Activated naive CD8-positive, alpha-beta T cell treated with anti-CD3 and anti-CD28 coated beads, Interleukin-2, amount 50 U/mL, for 24 hours (primary cell): ENCODE measurements at places on chromosomes 11 and 22.

DNA sequence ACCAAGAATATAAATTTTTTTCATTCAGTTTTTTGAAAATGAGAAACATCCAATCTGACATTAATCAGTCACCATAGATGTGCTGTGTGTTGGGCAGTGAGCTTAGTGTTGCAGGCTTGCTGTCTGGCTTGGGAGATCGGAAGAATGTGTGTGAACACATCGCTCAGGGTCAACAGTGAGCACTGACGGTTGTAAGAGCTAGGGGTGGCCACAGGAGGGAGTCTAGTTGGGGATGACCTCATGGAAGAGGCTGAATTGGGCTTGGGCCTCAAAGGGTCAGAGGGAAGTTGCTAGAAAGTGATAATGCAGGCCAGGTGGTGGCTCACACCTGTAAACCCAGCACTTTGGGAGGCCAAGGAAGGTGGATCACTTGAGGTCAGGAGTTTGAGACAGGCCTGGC lies 375.4 kb downstream of the DDX10 start:
- no peaks in the 10 kb centered on the region for H3K4me1 ChIP-seq
- H3K27ac ChIP-seq: no peak overlapping the region
- peaks cover 4% of the 10 kb centered on the region for H3K27me3 ChIP-seq
- H3K36me3 ChIP-seq: no peaks in the 10 kb centered on the region

DNA sequence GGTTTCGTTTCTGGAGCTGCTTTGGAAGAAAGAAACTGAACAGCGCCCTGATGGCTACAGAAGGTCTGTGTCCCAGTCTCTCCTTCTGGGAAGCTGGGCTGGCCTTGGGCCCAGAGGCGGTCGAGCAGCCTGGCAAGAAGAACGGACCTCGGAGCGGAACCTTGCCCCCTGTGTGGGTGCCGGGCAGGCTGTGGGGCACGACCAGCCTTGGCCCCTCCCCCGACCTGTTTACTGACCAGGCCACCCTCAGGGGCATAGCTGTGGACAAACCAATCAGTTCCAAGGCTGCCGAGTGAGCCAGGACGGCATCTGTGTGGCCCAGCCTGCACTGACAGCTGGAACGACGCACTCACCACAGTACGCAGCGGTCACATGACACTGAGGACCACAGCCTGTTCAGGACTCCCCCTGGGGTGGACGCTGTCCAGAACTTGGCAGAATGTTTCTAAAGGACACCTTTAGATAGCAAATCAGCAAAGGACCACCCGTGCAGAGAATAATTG lies 7.2 kb downstream of the PIM3 start:
- no peak for DNase-seq
- peak overlapping the region; percentile 32 for H3K4me3 ChIP-seq
- H3K27ac ChIP-seq: peak overlapping the region; percentile 67
- H3K27me3 ChIP-seq: no peaks in the 10 kb centered on the region

DNA sequence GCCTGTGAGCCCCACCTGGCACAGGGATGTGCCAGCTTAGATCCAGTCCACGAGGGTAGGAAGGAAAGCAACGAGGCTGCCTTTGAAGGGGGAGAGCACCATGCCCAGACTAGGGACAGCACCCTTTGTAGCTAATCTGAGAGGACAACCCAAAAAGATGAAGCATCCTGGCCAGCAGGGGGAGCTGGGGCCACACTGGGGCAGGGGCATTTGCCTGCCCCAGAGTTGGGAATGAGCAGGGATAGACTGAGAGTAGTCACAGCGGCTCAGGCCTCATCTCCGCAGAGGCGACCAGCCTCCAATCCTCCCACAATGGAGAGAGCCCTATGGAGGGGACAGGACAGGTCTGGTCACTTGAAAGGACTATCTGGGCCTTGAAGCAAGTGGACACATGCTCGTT lies 16.4 kb downstream of the LMO1 start:
- no peaks in the 10 kb centered on the region for H3K27me3 ChIP-seq
- no peaks in the 10 kb centered on the region for H3K4me1 ChIP-seq
- peak; percentile 35 for DNase-seq

DNA sequence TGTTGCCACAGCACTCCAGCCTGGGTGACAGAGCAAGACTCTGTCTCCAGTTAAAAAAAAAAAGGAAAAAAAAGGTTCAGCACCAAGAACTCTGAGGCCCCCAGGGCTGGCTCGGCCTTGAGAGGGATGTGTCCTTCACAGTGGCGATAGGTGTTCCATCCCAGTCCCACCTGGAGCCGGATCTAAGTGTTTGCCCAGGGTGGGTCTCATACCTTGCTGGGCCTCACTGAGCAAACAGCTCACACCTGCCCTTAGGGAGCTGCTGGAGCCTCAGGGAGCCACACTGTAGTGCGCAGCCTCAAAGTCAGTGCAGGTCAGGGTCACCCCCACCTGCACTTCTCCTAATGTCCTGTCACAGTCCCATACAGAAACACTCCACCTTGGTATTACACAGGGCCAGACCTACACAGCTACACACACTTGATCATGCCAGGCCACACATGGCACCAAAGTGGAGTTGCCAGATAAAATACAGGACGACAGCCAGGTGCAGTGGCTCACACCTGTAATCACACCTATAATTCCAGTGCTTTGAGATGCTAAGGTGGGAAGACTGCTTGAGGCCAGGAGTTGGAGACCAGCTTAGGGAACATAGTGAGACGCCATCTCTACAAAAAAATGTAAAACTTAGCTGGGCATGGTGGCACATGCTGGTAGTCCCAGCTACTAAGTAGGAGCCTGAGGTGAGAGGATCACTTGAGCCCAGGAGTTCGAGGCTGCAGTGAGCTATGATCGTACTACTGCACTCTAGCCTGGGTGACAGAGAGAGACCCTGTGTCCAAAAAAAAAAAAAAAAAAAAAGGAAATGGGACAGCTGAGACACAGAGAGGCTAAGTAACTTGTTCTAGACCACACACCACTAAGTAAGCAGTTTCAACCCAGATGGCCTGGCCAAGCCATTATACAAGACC lies 7.3 kb downstream of the STARD10 start:
- DNase-seq: no peak
- no peak overlapping the region for H3K4me3 ChIP-seq
- peaks cover 5% of the 10 kb centered on the region for H3K27me3 ChIP-seq
- H3K36me3 ChIP-seq: no peaks in the 10 kb centered on the region
- H3K4me1 ChIP-seq: peaks cover 23% of the 10 kb centered on the region
- no peak overlapping the region for H3K27ac ChIP-seq

GRCh38 chr22:39710380-39711150 lies 140.0 kb downstream of the CACNA1I start:
- no peaks in the 10 kb centered on the region for H3K36me3 ChIP-seq
- H3K4me3 ChIP-seq: no peak overlapping the region
- H3K4me1 ChIP-seq: no peaks in the 10 kb centered on the region
- no peak overlapping the region for H3K27ac ChIP-seq
- no peak for DNase-seq

GRCh38 chr11:26331911-26332571 lies at the start of gene ANO3:
TSS of gene ANO3 (plus strand) at chr11:26332130. CDS start at chr11:26332276, 146 bp downstream.
- H3K4me1 ChIP-seq: no peaks in the 10 kb centered on the region
- no peak within 1 kb of the TSS for H3K27ac ChIP-seq
- DNase-seq: peak; percentile 8
- H3K36me3 ChIP-seq: no peaks in the 10 kb centered on the region

DNA sequence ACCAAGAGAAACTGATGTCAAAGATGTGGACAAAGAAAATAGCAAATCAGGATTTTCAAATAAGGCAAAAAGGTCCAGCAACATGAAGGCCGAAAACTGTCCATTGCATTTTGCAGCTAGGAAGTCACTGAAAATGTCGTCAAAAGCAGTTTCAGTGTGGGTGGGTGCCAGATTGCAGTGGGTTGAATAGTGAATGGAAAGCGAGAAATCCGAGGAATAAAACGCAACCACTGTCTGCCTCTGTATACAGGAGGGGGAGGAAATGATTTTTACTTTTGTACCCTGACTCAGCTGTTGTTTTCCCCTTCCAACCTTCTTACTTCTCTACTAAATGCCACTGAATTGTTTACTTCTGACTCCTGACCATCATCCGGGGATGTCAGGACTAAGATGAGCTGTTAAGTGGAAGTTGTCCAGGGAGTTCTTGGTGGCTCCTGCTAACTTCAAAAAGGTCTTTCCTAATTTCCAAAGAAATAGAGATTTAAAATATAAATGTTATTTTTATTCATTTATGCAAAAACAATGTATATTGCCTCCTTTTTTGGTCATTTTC lies 64.9 kb upstream of the BIRC3 start:
- no peaks in the 10 kb centered on the region for H3K4me1 ChIP-seq
- DNase-seq: no peak
- H3K27me3 ChIP-seq: no peaks in the 10 kb centered on the region

DNA sequence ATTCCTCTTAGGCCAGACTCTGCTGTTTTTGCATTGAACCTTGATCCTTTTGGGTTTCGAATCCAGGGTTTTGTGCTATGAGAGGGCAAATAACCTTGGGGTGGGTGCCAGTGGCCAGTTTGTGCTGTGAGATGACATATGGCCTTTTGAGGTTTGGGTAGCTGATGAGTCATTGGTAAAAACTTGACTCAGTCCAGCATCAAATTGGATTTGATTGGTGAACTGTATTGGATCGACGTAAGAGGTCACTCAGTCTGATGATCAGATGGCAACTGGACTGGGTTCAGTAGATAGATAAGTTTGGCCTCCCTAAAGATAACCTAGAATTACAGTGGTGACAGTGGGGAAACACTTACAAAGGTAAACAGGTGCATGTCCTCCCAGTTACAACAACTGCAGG lies 41.0 kb upstream of the XKR3 start:
- H3K27ac ChIP-seq: no peak overlapping the region
- no peaks in the 10 kb centered on the region for H3K36me3 ChIP-seq
- DNase-seq: no peak
- H3K4me3 ChIP-seq: no peak overlapping the region

DNA sequence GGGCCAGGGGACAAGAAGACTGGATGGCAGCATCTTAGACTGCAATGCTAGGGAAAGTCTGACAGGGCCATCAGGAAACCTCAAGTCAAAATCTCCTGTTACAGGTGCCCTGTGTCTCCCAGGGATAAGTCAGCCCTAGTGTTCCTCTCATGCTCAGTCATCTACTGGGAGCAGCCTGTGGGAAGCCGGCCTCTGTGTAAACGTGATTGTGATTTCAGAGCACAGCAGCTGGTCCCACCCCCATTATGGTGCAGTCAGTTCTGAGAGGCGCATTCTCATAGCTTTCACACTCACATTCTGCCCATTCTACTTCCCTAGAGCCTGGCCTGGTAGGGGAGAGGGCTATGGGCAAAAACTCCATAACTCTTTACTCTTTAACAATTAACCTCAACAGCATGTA lies 7.2 kb upstream of the SLN start:
- H3K27ac ChIP-seq: no peak overlapping the region
- H3K4me1 ChIP-seq: no peaks in the 10 kb centered on the region
- H3K27me3 ChIP-seq: peaks cover 9% of the 10 kb centered on the region
- DNase-seq: no peak
- no peak overlapping the region for H3K4me3 ChIP-seq

DNA sequence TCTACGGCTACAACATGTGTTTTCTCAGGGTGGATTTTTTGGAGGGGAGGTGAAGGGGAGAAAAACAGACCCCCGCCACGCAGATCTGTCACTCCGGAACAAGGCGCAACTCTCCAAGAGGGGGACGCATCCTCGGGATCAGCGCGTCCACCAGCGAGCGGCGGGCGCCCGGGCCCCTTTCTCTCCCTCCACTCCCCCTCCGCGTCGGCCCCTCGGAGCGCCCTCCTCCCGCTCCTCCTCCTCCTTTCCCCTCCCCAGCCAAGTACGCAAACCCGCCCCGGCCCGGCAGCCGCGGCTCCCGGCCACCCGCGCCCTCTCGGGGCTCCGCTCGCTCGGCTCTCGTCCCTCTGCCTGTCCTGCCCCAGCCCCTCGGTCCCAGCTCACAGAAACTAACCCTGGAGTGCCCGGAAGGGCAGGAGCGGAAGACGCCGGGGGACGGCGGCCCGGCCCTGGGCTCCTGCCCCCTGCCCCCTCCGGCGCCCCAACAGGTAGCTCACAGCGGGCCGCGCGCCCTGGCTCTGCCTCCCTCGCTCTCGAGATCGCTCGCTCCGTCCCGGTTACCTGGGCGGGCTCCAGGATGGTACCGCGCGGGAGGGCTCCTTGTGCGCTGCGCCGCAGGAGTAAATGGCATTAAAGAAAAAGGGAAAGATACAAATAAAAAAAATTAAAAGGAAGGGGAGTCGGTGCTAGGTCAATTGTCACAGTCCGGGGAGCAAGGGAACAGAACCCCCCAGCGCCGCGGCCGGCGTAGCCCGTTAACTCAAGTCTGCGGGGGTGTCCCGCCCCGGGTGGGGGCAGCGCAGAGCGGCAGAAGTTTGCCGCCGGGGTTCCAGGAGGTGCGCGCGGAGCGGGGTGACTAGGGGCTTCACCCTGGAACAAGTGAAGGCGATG lies 131.4 kb upstream of the C11orf58 start:
- H3K27me3 ChIP-seq: peaks cover 43% of the 10 kb centered on the region
- peaks cover 30% of the 10 kb centered on the region for H3K4me1 ChIP-seq
- DNase-seq: no peak
- H3K27ac ChIP-seq: peak overlapping the region; percentile 74
- H3K36me3 ChIP-seq: peaks cover 8% of the 10 kb centered on the region

DNA sequence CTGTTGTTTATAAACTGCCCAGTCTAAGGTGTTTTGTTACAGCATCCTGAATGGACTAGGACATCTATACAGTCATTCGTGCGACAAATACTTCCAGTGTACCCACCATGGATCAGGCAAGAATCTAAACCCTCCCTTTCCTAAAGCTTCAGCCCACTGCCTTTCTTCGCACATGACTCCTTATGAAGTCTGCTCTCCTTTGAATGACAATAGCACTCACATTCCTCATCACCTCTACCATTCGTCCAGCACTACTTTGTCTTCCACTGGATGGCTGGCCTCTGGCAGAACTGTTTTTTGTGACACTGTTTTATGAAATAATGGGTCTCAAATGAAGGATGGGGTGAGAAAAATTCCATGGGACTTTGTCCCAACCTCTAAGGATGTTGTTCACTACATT lies 89.8 kb upstream of the LIN7C start:
- DNase-seq: no peak
- no peak overlapping the region for H3K4me3 ChIP-seq
- H3K4me1 ChIP-seq: no peaks in the 10 kb centered on the region
- no peaks in the 10 kb centered on the region for H3K27me3 ChIP-seq
- H3K36me3 ChIP-seq: peaks cover 2% of the 10 kb centered on the region
- no peak overlapping the region for H3K27ac ChIP-seq

DNA sequence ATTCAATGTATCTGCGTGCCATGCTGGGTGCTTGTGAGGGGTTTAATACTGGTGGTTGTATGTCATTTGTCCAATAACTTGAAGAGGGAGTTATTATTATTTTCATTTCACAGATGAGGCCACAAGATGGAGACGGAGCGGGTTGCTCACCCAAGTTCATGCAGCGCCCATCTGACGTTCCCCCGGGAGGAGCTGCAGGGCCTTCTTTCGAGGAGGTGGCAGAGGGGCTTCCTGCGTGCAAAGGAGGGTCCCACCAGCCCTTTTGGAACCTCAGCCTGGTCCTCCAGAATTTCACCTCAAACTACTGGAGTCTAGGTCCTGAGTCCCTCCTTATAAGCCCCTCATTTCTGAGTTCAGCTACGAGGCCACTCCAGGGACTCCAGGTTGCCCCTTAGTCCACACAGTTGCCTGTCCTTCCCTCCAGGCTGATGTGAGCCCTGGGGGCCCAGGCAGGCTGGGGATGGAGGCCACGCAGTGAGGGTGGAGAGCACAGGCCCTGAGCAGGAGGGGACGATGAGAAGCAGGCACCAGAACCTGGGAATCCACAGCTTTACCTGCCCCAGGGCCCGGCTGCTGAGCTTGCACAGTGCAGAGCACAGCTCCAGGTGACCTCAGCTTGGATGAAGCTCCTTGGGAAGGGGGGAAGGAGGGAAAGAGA lies 2.9 kb upstream of the VSIG10L2 start:
- no peak for DNase-seq
- H3K27ac ChIP-seq: no peak overlapping the region
- H3K27me3 ChIP-seq: no peaks in the 10 kb centered on the region
- H3K4me3 ChIP-seq: no peak overlapping the region
- H3K4me1 ChIP-seq: peaks cover 3% of the 10 kb centered on the region
